T-helper 1 cell (primary cell): ENCODE measurements at places on chromosomes 3 and 15.

GRCh38 chr3:15754047-15754446, 43.7 kb downstream of the ANKRD28 start:
- DNase-seq = no peak

GRCh38 chr3:156299569-156299968, 179.2 kb downstream of the KCNAB1 start:
- DNase-seq = no peak

DNA sequence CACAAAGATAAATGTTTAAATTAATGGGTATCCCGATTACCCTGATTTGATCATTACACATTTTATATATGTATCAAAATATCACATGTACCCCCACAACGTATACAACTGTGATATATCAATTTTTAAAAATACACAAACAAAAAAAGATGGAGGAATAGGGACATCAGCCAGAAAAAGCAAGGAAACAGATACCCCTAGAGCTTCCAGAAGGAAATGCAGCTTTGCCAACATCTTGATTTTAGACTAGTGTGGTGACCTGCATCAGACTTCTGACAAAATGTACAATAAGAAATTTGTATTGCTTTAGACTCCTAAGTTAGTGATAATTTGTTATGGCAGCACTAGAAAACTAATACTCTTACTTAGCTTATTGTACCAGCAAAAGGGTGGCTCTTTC, 483.8 kb downstream of the TUSC7 start:
- DNase-seq = no peak

GRCh38 chr3:69718866-69719586, 20.2 kb upstream of the MITF start:
- no peak for DNase-seq

DNA sequence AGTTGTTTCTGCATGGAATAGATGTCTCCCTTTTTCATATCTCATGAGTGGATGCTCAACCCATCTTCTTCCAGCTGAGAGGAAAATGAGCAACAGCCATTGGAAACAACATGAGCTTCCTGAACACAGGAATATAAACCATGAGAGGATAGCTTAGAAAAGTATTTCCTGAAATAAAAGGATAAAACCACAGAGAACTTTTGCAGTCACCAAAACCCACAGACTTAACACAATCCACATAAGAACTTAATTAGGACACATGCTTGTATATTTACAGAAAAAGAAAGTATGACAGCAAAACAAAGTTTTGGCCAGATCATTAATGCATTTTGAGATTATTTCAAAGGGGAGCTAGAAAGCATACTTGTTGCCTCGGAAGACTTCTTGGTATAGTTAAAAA, 180.5 kb upstream of the RASGRP1 start:
- no peak for DNase-seq

- DNase-seq = no peak
Measured at GRCh38 chr3:120462409-120462959, 11.7 kb upstream of the FSTL1 start.

DNA sequence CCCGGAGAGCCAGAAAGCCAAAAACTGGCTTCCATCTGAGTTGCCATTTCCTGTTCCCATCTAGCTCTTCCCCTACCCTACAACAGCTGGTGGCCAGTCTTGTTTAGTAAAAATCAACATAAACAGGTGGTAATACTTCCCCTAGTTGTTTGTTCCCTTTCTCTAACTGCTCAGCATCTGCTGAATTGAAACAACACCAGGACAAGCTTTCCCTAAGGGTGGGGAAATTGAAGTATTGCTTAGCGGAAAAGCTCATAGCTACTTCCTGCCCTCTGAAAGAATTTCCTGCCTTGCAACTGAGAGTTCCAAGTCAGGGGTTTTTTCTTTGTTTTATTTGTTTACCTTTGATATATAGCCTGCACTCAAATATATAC, 66.8 kb downstream of the HMG20A start:
- no peak for DNase-seq

- DNase-seq = no peak
Measured at GRCh38 chr3:126025116-126025729, 56.2 kb downstream of the ROPN1B start.

DNA sequence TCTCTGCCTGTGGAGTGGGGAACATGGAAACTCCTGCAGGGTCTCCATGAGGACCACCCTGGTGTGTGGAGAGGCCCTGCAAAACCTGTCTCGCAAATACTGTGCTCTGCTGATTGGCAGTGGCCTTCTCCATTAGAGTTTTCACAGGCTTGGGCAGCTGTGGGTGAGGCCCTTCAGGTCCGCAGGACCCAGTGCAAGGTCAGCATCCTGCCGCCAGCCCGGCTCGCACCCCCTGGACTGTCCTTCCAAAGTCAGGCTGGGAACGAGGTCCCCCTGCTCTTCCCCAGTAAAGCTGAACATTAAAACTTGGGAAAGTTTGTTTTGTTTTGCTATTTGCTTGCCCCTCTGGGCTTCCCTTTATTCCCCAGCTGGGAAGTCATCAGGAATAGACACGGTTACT, 85.0 kb upstream of the PLXNA1 start:
- DNase-seq = no peak

DNA sequence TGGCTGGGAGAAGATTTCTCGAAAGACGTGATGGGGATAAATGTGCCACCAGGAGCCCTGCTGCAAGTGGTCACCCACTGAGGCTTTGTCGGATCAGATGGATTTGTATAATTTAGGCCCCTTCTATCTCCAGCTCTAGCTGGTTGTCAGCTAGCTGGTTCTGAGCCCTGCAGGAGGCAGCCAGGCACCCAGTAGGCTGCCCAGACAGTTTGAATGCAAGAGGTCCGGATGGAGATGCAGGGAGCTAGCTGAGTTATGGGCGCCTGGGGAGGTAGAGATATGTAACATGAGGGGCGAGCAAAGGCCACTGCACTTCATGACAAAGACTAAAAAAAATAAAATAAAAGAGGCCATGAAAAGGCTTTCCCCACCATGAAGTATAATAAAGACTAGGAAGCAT, 35.1 kb upstream of the ADPGK start:
- DNase-seq = no peak

DNA sequence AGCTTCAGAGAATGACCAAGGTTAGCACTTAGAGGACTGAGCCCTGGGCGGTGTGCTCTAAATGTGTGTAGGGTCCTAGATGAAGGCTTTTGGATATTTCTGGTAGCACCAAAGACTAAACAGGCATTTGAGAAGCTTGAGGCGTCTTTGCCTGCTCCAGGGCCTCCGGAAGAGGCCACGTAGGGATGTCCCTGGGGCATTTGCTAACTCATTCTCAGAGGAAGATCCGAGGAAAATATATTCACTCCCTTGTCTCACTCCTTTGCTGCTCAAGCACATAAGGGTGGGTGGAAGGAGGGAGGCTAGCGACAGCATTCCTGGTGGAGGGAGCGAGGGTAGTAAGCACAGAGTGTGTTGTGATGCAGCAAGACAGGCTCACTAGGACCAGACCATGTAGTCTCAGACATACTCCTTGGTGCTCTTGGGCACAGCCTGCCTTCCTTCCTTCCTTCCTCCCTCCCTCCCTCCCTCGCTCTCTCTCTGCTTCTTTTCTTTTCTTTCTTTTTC, 38.5 kb upstream of the XCR1 start:
- DNase-seq = no peak

DNA sequence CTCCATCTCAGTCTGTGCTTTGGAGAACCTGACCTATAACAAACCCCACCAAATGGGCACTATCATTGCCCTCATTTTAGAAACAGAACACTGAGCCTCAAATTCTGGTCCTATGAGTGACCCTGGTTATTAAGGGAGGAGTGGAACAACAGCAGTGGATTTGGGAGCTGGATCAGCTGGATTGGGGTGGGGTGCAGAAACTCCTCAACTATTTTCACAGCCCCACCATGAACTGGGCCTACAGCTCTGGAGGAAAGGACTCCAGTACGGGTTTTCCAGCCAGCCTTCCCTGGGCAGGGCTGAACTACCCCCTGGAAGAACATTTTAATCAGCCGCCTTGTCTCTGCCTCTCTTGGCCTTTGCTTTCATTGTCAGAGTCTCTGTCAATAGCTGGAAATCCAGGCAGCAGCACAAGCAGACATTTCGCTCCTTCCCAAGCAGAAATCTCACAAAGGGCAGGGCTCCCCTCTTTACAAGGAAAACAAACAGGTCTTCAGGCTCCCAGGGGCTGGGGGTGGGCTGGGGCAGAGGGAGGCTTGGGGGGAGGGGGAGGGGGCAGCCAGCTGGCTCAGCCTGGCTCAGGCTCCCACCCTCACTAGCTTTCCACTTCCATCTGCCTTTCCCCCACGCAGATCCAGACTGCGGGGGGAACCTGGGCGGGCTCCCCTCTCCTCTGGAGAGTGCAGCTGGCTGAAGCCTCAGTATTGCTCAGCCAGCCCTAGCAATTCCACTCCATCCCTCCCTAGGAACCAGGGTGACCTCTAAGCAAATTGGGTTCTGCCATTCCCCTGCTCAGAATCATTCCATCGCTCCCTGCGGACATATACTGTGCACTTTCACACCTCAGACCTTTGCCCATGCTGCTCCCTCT, 13.7 kb upstream of the TLE3 start:
- DNase-seq = no peak

DNA sequence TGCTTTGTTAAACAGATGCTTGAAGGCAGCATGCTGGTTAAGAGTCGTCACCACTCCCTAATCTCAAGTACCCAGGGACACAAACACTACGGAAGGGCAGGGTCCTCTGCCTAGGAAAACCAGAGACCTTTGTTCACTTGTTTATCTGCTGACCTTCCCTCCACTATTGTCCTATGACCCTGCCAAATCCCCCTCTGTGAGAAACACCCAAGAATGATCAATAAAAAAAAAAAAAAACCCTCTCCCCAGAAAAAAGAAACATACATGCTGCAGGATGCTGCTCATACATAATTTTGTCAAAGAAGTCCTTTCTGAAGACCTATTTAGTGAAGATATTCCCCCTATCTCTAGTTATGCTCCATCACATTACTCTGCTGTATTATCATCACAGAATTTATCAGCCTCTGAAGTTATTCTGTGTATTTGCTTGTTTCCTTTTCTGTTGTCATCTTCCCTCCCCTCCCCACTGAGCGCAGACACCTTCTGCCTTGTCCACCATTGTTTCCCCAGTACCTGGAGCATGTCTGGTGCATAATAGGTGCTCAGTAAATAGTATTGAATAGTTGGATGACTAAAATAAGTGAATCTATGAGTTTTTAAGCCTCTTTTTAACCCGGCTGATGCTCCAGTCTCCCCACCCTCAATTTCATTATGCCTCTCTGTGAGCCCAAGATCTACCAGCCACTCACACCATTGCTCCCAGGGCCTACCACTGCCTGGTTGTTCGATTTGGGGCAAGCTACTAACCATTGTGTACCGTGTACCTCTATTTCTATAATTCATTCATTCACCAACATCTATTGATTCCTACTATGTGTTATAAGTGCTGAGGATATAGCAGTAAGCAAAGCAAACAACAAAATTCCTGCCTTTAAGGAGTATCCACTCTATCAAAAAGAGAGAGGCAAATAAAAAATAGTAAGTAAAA, 4.0 kb upstream of the TM4SF1 start:
- DNase-seq = no peak

DNA sequence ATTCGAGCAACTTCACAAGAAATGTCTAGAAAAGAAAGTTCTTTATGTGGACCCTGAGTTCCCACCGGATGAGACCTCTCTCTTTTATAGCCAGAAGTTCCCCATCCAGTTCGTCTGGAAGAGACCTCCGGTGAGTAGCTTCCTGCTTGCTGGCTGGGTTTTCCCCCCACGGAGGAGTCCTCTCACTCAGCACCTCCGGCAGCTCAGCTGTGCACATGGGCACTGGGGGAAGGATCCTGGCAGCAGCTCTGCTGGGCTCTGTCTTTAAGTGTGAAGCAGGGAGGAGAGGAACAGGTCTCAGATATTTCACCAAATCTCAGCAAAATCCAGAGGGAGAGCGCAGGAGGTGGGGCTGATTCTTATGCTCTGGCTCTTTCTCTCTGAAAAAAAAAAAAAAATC, 684 bp downstream of the CAPN3 start:
- DNase-seq = no peak

DNA sequence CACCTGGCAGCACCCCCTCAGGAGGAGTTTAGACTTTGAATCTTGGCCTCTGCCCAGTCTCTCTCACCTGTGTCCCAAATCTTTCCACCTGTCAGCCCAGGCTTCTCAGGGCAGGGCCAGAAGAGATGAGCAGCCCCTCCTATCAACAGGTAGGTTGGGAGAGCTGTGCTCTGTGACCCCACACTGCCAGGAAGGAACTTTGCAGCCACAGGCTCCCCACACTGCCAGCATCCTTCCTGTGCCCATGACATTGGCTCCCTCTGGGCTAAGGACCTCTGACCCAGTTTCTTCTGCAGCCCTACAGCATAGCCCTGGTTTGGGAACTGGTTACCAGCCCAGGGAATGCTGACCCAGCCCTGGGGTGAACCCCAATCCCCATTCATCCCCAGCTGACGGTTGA, 115.7 kb upstream of the IQSEC1 start:
- DNase-seq = no peak

- DNase-seq = no peak
Measured at GRCh38 chr3:175349168-175349567, 490.0 kb downstream of the NAALADL2 start.

DNA sequence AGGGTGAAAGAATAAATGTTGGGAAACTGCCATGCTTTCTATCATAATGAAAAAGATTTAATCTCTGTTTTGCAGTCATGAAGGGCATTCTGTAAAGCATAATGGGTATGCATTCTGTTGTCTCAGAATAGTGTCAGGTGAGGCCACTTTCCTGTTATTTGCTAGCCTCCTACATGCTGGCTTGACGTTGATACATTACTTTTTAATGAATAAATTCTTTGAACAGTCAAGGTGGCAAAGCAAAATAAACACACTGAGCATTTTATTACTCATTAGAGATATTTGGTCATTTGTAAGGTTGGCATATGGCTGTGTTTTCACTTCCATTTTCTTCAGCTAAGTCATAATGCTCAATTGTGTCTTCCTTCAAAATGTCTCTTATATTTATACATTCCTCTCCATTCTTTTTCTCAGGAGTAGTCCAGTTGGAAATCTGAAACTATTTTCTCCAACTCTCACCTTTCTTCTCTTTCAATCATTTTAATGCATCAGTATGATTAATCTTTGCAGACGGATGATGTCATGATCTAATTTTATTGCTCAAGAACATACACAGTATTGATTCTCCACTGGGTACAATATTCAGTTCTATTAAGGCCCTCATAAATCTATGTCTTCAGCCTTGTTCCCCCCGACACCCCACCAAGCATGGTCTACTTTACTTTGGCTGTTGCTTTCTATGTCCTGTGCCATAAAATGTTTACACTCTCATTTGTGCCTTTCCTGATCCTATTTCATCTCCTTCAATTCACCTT, 290.7 kb downstream of the GBE1 start:
- no peak for DNase-seq

DNA sequence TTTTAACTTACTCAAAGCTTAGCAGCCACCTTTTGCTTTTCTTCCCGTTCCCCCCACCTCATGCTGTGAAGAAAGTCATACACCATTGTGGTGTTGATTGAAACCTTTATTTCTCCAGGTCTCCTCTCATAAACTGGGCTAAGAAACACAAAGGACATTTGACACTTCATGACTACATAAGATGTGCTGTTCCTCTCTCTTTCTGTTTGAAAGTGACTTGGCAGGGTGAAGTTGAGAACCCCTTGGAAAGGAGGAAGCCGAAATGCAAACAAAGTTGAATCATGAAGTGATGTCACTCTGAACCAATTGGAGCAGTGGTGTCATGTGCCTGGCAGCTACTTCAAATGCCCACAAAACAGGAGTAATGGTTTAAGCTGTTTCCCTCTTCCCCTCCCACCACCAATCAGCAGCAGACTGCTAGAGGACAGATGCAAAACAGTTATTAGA, 174.7 kb downstream of the IGF1R start:
- DNase-seq = no peak
